ENCODE measurements at places on chromosomes 7 and 10.
A peak's percentile ranks its signal among the peaks of the same experiment; 100 is the strongest.

DNA sequence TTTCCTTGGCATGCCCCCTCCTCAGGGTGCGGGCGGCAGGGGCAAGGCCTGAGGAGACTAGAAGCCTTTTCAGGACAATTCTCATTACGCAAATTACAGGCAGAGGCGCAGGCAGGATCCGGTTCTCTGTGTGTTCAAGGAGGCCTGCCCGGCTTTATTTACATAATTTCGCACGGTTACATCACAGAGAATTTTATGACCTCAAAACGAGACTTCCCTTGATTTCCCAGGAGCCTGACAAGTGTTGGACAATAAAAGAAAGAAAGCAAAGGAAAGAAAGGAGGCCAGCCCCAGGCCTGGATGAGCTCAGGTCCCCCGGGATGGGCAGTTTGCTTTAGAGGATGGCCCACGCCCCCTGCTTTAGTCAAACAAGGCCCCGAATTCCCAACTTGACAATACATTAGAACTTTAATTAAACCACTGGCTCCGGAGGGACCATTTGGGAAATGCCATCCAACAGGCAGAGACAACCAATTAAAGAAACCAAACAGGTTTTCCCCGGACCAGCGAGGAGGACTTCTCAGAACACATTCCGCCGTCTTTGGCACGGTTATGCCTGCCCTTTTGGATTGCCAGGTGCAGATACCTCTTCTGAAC, 2.9 kb downstream of the MNX1 start:
- DNase-seq: no peak

- DNase-seq: peak; percentile 64
Measured at GRCh38 chr7:1940402-1940786, 270.3 kb downstream of the ELFN1 start.

DNA sequence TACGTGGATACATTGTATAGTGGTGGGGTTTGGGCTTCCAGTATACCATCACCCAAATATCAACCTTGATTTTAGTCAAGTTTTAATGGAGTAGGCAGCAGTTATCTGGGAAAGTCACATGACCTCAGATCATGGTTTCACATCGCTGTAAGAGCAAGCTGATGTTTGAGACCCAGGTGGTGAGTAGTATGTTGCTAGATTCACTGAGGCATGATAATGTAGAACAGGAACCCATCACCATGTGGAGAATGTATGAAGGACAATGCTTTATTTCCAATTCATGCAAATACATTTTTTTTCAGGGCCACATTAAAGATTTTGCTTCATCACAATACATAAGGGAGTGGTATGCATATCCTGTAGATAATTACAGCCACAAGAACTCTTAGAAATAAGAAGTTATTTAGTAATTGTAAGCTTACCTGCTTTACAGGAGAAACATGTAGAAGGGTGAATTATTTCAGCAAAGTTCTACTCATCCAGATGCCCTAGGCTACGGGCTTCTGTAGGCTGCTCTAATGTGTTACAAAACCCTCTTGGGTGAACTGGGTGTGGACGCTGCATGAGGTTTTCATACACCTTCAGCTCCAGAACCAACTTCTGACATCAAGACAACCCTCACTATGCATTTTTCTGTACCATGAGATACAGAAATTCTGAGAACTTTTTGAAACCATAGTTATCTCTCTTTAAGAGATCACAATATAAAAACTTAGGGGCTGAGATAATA, 27.6 kb upstream of the LAMB4 start:
- DNase-seq: no peak

DNA sequence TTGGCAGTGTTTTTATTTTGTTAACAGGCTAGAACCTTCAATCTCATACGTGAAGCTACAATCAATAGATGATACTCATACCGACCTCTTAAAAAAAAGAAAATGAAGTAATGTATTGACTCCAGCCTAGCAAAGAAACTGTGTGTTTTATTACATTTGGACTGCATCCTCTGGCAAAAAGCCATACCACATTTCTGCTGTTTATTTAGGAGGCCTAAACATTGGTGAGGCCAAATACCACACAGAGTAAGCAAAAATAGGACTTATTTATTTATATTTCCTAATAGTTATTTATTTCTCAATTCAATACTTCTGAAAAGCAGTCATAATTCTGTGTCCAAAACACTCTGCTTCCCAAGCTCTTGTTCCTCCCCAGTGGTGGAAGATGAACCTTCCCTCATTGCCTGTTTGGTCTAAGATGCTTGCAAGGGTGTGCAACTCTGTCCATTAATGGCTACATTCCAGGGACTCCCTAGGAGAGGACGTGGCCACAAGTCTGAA, 398.8 kb upstream of the KLF6 start:
- no peak for DNase-seq

- no peak for DNase-seq
Measured at GRCh38 chr7:2166625-2167280, 66.0 kb downstream of the MAD1L1 start.

DNA sequence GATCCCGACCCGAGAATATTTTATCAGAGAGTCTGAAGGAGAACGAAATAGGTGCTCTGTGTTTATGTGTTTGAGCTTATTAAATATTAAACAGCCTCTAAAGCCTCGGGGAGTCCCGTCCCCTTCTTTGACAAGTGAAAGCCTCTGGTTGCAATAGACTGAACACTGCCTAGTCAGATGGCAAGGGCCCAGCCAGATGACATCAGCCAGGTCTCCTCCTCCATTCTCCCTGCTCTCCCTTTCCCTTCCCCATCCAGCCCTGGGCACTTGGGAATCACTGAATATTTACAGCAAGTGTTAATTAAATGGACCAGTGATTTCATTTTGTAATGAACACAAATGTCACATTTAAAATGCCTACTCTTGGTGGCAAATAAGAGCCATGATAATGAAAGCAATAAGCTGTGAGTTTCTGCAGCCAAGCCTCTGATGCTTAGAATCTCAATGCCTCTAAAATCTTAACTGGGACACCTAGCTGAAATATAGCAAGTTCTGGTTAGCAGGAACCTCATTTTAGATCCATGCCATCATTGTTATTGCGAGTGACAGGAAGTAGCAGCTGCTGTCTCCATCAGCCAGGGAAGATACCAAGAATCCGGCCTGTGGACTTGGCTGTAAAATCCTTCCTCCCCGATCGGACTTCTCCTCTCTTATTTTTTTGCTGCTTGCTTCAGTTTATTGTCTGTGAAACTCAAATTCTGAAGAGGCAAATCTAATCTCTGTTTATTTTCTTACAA, 202.1 kb downstream of the PRPF18 start:
- peak; percentile 71 for DNase-seq

DNA sequence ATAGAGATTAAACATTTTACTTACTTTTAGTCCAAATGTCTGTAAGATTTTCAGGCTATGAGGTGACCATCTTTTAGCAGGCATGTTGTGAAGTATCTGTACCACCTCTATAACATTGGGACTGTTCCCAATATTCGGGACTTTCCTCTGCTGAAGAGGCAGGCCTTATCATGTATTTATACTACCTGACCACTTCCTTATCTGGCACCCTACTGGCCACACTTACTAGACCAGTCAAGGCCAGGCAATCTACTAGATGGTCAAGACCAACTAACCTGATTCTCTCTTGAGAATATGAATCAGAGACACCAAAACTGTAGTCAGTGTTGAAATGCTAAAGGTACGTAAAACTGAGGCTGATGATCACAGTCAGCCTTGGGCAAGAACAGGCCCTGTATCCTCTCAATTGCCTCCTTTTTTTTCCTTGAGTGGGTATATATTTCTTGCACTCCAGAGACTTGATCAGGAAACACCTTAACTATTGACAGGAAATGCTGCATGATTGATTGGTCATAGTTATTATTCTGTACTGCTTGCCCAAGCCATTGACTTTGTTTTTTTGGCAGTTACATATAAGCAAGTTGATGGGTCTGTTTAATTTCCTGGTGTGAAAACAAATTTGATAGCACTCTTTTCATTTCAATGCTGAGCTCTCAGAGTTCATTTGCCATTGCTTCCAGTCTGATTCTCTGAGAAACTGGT, 5.2 kb upstream of the PRKAR2B start:
- DNase-seq: no peak

DNA sequence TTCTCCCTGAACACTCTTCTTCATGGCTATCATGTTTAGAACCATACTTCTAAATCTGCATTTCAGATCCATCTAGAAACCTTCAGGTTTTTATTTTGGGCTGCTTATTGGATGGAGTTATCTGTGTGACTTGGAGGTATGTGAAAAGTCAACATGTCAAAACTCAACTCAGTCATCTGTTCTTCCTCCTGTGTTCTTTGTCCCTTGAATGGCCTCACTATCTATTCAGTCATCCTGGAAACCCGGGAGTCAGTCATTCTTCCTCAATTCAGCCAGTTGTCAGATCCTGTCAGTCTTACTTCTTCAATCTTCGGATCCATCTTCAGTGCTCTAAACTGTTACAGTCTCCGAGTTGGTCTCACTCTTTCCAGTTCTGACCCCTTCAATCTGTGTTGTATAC, 52.2 kb downstream of the VKORC1L1 start:
- DNase-seq: no peak

- DNase-seq: no peak
Measured at GRCh38 chr7:137439829-137440825, 96.6 kb upstream of the PTN start.

- DNase-seq: peak; percentile 57
Measured at GRCh38 chr10:119235356-119235755, 28.0 kb downstream of the GRK5 start.

DNA sequence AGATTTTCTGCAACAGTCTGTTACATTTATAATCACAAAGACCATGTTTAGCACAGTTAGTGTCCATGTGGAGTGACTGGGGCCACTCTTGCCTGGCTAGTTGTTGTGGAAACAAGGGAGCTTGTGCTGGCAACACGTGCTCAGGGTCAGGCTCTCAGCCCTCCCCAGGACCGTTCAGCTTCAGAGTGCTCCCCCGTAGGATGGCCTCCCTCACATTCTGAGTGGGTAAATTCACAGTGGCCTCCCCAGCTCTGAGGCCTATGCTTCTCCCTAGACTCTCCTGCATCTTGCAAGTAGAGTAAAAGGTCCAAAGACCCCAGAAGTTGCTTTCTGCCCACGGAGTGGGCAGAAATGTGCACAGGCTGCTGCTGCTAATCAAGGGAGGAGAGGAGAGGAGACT, 122.3 kb downstream of the ADCY1 start:
- no peak for DNase-seq

DNA sequence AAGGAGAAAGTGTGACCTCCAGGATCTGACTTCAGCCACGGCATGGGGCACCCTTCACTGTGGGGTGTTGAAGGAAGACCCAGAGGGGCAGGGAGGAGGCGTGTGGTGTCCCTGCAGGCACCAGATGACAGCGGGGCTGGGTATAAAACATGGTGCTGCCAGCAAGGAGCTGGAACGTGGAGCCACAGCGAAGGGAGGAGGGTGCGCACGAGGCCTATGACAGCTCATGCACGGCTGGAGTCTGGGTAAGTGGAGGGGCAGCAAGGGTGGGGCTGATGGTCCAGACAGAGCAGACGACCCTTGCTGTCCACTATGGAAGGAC, 27.8 kb upstream of the FOXL3 start:
- peak; percentile 4 for DNase-seq

DNA sequence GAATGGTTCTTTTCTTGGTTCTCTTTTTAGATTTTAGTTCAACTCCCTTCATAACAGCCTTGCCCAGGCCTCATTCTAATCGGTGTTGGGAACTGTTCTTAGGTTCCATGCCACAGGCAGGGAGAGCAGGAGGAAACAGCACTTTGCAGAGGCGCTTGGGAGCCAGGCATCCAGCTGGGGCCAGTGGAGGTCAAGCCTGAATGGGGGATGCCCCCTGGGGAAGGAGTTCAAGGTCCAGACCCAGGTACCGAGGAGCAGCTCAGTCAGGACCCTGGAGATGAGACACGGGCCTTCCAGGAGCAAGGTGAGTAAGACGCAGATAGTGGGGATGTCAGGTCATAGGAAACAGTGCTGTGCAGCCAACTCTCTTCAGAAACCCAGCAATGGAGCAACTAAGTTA, 4.5 kb downstream of the ZSCAN25 start:
- no peak for DNase-seq

Data from left ventricle myocardium inferior (tissue), 1 donor.